ENCODE measurements at places on chromosomes 1 and 21. TPM values are rescaled to one million over a fixed set of nuclear protein-coding genes. Genes with fewer than 3 reads are reported as not detected.

DNA sequence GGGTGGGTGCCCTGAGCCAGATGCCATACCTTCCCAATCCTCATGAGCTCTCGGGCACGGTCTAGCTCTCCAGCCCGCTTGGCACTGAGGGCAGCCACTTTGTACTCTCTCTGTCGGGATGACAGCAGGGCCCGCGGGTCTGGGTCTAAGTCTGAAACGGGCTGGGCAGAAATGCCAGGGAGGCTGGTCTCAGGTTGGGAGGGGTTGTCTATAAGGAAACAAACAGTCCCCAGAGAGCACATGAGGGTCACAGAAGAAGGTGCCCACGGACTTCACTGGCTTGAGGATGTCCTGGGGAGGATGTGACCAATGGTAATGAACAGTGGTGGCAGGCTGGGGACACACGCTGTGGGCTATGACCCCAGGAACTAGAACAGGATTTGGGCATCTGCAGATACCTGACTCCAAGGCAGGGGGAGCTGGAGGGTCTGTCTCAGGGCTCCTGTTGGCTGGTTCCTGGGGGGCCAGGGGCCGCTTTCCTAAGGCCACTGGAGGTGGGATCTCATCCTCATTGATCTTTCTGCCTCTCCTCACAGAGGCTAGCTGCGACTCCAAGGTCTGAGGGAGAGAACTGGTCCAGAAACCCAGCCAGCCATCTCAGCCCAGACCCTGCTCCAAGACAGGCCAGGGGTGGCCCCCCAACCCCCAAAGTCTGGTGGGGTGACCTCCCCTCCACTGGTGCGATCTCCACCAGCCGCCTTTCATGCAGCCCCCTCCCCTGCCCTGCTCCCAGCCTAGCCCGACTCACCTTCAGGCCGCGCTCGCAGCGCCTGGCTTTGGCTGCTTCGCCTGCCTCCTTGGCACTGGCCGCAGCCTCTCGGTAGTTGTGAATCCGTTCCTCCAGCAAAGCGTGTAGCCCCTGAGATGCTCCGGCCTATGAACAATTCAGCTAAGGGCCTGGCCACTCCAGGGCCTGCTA, 6.1 kb downstream of the CC2D1B start:
- no peak for DNase-seq

- peak; percentile 27 for DNase-seq
These were observed 24.0 kb downstream of the PGLYRP3 start for GRCh38 chr1:153288634-153289275.

GRCh38 chr1:197775282-197776262, at the start of gene DENND1B:
TSS of gene DENND1B (minus strand) at chr1:197775480. CDS start at chr1:197775155, 325 bp downstream.
- DNase-seq = peak; percentile 87

The TMEM59 gene
- 278 TPM for total RNA-seq

DNA sequence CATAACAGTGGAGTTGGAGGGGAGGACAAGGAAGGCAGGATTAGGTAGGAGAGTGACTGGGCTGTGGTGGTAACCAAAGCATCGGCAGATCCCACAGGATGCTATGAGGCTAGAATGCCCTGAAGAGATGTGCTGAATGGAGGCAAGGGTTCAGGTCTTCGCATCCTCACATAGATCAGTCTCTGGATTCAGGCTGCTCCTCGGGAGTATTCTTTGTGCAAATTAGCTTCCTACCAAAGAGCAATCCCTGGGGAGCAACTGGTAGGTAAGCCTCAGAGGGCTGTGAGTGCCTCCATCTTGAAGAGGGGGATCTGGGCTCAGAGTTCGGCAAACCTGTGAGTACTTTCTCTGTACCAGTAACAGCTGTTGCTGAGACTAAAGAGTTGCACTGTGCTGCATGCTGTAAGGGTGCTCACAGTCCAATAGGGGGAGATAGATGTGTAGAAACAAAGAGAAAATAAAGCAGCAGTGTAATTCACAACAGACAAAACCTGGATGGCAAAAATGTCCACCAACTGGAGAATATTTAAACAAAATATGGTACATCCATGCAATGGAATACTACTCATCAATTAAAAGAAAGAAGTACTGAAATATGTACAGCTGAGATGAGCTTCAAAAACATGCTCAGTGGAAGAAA, 322.4 kb upstream of the DEPDC1 start:
- DNase-seq = no peak

DNA sequence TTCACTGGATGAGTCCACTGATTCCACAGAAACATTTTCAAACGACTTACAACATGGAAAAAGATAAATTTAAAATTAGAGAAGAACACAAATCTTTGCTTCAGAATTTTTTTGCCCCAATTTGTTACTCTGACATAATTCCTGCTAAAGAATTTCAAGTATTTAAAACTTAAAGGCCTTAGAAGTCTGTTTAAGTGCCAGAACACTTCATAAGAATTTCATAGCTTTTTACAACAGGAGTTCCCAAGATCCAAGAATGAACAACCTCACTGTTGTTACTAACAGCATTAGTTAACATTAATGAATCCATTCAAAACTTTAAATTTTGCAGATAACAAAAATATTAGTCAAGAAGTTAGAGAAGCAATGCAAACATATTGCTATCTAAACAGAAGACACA, 31.7 kb downstream of the ARHGAP29 start:
- no peak for DNase-seq

DNA sequence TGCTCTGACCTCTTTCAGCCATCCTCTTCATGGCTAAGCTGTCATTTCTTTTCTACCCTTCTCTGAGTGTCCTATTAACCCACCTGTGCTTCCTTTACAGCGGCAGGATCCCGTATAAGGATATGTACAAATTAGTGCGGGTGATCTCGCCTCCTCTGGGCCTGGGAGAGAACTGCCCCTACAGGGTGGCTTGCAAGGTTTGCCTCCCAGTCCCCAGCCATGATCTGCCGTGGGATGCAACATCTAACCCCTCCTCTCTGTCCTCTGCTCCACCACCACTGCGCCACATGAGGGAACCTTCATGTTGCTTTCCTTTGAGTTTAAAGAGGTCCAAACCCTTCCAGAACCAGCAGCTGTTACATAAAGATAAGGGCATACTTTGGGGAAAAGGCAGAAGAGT, 282.2 kb downstream of the ZNF648 start:
- no peak for DNase-seq

The C1orf94 gene
- total RNA-seq = not detected

DNA sequence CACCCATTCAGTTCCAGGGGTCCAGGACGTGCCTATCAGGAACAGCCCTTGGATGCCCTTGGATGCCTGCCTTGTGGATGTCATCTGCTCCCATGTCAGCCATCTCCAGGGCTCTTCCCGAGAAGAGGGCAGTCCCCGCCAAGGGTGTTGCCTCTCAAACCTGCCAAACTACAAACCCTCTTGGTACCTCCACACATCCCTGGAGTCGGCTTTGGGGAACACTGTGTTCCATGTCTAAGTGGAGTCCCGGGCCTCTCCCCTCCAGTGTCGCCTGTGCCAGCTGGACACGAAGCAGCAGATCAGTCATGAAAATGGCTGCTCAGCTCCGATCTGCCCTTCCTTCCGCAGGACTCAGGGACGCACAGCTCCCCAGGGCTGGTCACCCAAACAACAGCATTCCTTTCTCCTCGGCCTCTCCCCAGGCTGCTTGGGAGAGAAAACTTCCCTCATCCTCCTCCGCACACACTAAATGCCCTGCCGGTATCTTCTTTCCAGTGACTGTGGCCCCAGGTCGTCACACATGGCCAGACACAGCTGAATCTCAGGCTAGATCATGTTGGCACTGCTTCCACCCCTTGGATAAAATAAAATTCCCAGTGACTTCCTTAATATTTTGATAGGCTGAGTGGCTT, 53.4 kb downstream of the GALNT2 start:
- no peak for DNase-seq

GRCh38 chr1:174291059-174291458, 131.7 kb downstream of the RABGAP1L start:
- DNase-seq = no peak
